ENCODE measurements at places on chromosomes 6 and 20.
A peak's percentile ranks its signal among the peaks of the same experiment; 100 is the strongest.

GRCh38 chr6:31737315-31737990, 1.1 kb upstream of the CLIC1 start:
- DNase-seq, result no peak

- no peak for DNase-seq
Observed at GRCh38 chr6:4608361-4609115, 167.7 kb upstream of the CDYL start.

DNA sequence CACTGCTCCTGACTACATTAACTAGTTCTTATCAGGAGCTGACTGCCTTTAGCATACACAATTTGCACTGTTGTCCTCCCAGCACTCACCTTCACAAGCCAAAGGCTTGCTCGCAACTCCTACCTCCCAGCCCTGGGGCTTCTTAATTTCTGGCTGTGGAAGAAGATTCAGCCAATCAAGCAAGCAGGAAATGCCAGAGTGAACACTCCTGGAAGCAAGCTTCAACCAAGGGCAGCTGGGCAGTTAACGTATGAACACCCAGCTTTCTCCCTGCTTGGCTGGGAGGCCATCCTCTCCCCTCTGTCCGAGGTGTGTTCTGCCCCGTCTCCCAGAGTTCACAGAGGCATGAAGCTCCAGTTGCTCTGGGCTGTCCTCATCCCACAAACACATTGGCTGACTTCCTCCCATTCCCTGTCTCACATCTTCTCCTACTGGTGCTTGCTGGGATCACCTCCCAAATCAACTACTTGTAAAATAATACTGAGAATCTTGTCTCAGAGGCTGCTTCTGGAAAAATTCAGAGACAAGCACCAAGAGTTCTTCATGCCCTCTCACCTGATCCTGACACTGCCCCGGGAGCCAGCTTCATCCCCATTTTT, 15.3 kb upstream of the SRSF6 start:
- DNase-seq, result peak; percentile 51

- DNase-seq, result no peak
Observed at GRCh38 chr20:63082939-63083735, 76.4 kb upstream of the BHLHE23 start.

DNA sequence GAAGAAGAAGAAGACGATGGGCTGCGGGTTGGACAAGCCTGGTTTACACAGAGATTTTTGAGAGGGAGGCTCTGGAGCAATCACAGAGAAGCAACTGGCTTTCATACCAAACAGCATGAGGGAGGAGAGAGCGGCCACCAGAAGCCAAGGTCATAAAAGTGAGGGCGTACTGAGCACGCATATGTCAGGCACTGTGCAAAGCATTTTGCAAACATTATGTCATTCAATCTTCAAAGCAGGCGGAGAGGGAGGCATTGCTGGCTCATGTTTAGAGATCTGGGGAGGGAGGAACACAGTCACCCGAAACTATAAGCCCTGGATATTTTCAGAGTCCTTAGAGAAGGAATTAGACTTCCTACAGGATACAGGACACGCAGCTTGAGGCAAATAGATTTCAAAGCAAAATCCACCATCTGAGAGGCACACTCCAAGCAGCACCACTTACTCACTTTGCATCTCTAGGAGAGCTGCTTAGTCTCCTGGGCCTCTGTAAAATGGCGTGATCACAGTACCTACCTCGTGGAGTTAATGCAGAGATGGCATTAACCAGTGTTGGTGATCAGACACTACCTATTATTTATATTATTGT, 24.6 kb downstream of the RAMACL start:
- DNase-seq, result no peak

DNA sequence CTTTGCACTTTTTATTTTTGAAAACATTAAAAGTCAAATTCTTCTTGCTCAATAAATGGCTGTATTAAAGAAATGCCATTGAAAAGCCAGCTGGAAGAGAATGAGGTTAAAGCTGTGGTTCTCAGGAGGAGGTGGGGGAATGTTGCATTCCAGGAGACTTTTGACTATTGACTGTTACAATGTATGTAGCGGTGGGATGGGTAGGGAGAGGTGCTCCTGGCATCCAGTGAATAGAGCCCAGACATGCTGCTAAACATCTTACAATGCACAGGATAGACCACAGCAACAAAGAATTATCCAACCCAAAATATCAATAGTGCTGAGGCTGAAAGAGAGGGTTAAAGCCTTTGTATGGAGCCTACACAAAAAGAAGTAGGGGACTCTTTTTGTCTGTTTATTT, 295.9 kb downstream of the NKAIN2 start:
- no peak for DNase-seq

DNA sequence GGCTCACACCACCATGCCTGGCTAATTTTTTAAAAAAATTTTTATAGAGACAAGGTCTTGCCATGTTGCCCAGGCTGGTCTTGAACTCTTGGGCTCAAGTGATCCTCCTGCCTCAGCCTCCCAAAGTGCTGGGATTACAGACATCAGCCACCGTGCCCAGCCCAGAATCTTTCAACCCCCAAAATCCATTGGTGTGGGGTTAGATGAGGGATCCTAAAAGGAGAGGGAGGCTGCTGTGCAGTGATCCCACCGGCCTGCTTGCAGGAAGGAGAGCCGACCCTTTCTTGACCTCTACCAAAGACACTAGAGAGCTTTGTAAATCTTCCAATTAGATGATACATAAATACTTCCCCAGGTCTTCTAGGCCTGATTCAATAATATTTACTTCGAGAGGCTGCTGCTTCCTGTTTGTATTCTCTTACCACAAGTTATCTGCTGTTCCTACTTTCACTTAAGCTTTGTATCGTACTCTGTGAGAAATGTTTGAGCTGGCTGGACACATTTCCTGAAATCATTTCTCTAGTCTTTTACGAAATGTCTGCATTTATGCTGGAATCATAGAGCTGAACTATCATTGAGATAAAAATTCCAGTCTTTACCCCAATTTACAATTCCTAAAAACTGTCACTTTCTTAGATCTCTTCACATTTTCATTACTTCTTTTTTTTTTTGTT, 49.3 kb upstream of the IER3 start:
- peak; percentile 78 for DNase-seq

Measured in ELR (cell line).